Esophagus muscularis mucosa (tissue), 4 donors: ENCODE measurements at places on chromosomes 1 and 21. TPM values are rescaled to one million over a fixed set of nuclear protein-coding genes. Genes with fewer than 3 reads are reported as not detected.
A peak's percentile ranks its signal among the peaks of the same experiment; 100 is the strongest.

DNA sequence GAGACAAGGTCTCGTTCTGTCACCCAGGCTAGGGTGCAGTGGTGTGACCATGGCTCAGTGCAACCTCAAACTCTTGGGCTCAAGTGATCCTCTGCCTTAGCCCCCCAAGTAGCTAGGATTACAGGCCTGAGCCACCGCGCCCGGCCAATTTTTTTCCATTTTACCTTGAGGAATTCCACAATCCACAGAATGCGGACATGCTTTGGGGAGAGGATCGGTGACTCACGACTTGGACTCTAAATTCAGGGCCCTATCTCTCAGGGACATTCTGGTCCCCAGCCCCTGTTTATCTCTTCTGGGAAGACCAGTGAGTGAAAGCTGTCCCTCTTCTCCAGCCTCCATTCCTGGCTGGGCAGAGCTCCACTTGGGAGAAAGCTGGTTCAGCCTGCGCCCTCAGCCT lies 5.2 kb downstream of the PADI1 start:
- no peak overlapping the region for H3K4me3 ChIP-seq
- peaks cover 13% of the 10 kb centered on the region for H3K4me1 ChIP-seq
- no peak overlapping the region for H3K27ac ChIP-seq
- DNase-seq, result no peak

GRCh38 chr1:192979542-192979941 lies 79.6 kb downstream of the UCHL5 start:
- no peak for DNase-seq
- no peaks in the 10 kb centered on the region for H3K4me1 ChIP-seq
- no peaks in the 10 kb centered on the region for H3K36me3 ChIP-seq

DNA sequence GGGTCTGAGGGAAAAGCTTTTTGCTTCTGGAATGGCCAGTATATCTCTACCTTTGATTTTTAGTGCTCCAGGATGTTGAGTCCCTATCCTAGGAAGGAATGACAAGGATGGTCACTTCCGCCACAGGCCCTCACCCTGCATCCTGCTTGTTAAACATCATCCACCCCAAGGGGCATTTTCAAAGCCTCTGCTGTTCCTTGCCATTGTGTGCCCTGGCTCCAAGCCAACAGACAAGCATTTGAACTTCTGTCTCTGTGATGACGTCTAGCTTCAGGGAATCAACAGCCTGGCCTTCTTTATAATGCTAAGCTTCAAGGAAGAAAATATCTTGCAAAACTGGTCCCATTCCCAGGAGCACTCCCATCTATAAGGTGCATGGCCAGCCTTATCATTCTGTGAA lies 12.3 kb upstream of the JAM2 start:
- H3K4me1 ChIP-seq, result peaks cover 11% of the 10 kb centered on the region
- H3K27ac ChIP-seq, result peak overlapping the region; percentile 35
- no peaks in the 10 kb centered on the region for H3K36me3 ChIP-seq
- peak; percentile 75 for DNase-seq
- no peak overlapping the region for H3K4me3 ChIP-seq

GRCh38 chr1:193697115-193697762 lies 510.8 kb upstream of the B3GALT2 start:
- no peaks in the 10 kb centered on the region for H3K36me3 ChIP-seq
- H3K27ac ChIP-seq, result no peak overlapping the region

DNA sequence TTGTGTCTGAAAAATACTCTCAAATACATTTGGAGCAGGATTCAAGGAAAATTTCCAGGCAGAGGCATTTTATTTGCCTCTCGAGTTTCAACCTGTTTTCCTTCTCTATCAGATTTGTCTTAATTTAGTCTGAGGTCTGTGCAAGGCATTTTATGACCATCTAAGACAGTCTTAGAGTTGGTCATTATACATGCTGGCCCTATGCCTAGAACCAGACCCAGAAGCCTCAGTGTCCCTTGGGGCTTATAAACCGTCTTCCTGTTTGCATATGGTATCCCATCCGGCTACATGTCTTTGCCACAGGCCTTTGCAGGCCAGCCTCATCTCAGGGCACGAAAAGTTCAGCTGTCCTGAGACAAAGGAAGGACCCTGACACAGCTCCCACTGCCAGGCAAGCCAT lies 346.1 kb downstream of the SIPA1L2 start:
- no peaks in the 10 kb centered on the region for H3K36me3 ChIP-seq
- no peak for DNase-seq
- no peak overlapping the region for H3K4me3 ChIP-seq
- no peaks in the 10 kb centered on the region for H3K27me3 ChIP-seq
- H3K4me1 ChIP-seq, result peaks cover 13% of the 10 kb centered on the region

Gene UBE2U
- not detected for total RNA-seq

Gene CCDC27
- not detected for total RNA-seq

DNA sequence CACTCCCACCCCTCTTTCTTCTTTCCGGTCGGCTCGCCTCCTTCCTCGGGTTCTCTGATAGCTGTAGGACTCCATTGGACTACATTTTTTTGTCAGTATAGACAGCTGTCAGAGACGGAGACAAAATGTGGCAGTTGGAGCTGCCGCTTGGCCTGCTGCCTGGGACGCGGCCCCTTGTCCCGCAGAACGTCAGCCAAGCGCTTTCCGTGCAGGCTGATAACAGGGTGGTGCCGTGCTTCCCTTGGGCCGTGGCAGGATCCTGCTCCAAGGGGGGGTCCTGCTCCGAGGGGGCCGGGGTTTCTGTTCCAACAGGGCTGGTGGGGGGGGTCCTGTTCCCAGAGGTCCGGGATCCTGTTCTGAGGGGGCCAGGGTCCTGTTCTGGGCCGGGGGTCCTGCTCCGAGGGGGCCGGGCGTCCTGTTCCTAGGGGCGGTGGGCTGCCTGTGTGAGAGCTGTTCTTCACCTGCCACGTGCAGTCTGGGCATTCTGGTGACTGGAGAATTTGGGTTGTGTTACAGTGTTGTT lies 4.9 kb downstream of the SKI start:
- no peak for DNase-seq
- no peaks in the 10 kb centered on the region for H3K36me3 ChIP-seq
- H3K4me3 ChIP-seq, result peak overlapping the region; percentile 85
- H3K27ac ChIP-seq, result peak overlapping the region; percentile 93

DNA sequence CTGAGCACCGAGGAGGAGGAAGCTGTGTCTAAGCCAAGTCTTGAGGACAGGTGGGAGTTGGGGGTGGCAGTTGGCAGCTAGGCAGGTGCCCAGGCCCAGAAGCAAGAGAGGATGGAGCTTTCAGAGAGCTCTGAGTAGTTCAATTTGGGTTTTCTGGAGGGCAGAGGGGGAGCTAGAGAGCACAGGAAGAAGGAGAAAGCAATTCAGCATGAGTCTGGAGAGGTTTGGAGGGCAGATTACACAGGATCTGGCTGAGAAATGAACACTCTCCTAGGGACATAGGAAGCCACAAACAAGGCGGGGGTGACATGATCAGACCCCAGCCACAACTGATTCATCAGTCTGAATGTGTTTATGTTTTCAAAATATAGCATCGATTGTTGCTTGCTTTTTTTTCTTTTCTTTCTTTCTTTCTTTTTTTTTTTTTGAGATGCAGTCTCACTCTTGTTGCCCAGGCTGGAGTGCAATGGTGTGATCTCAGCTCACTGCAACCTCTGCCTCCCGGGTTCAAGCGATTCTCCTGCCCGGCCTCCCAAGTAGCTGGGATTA lies 23.8 kb downstream of the PTPRF start:
- DNase-seq, result no peak
- peaks cover 15% of the 10 kb centered on the region for H3K4me1 ChIP-seq
- peaks cover 19% of the 10 kb centered on the region for H3K36me3 ChIP-seq
- no peaks in the 10 kb centered on the region for H3K27me3 ChIP-seq

- no peaks in the 10 kb centered on the region for H3K27me3 ChIP-seq
- H3K4me3 ChIP-seq, result no peak overlapping the region
- H3K36me3 ChIP-seq, result no peaks in the 10 kb centered on the region
Measured at GRCh38 chr1:63701187-63701586, 72.6 kb upstream of the ROR1 start.

DNA sequence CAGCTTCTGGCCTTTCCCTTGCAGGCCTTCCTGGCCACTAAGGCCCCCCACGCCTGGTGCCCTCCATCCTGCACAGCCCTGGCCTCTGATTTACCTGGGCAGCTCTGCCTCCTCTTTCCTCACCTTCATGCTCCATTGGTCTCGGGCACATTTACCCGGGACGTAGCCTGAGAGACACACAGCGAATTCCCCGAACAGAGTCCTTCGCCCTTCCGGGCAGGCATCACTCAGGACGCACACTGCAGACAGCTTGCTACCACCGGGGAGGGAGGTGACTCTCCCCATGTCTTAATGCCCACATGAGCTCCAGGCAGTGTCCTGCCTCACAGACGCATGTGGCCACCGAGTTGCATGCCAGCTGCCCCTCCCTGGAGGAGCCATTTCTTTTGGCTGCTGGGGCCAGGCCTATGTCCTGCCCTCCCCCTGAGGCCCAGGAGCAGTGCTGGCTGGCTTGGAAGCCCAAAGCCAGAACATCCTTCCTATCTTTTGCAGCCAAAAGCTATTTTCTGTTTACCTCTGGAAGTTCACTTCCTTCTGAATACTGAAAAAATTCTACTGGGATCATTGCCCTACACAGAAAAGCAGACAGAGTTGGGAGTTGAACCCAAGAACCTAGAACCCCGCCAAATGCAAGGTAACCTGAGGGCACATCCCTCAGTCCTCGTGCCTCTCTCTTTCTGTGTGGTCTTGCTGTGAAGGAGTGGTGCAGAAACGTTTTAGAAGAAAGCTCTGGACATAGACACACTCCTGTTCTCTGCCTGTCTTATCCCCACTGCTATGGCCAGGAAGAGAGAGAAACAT lies 209.5 kb downstream of the TOMM20 start:
- H3K36me3 ChIP-seq, result no peaks in the 10 kb centered on the region
- DNase-seq, result no peak
- H3K4me3 ChIP-seq, result no peak overlapping the region
- H3K27ac ChIP-seq, result peak overlapping the region; percentile 85

DNA sequence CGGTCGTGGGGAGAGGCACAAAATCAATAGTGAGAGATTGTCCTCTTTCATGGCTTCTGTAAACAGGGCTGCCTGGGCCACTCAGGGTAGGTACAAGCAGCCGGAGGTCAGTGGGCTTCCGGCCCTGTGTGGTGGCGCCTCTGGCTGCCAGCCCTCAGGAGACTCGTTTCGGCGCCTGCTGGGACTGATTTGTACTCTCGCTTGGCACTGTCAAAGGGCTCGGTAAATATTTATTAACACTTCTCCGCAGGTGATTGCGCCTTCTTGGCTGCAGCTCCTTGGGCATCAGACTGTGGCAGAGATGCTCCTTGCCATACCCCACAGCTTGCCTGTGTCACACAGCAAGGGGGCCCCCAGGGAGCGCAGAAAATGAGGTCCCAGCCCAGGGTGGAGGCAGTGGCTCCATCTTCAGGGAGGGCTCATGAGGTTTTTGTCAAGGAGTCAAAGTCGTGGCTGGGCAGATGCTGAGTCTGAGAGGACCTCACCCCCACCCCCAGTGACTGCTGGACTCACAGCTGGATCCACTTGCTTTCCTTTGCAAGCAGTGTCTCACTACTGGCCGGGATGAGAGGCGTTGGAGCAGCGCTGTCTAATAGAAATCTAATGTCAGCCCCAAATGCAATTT lies 262.5 kb downstream of the GRIK3 start:
- H3K4me1 ChIP-seq, result no peaks in the 10 kb centered on the region
- no peak for DNase-seq
- no peaks in the 10 kb centered on the region for H3K27me3 ChIP-seq
- H3K4me3 ChIP-seq, result no peak overlapping the region
- no peak overlapping the region for H3K27ac ChIP-seq

DNA sequence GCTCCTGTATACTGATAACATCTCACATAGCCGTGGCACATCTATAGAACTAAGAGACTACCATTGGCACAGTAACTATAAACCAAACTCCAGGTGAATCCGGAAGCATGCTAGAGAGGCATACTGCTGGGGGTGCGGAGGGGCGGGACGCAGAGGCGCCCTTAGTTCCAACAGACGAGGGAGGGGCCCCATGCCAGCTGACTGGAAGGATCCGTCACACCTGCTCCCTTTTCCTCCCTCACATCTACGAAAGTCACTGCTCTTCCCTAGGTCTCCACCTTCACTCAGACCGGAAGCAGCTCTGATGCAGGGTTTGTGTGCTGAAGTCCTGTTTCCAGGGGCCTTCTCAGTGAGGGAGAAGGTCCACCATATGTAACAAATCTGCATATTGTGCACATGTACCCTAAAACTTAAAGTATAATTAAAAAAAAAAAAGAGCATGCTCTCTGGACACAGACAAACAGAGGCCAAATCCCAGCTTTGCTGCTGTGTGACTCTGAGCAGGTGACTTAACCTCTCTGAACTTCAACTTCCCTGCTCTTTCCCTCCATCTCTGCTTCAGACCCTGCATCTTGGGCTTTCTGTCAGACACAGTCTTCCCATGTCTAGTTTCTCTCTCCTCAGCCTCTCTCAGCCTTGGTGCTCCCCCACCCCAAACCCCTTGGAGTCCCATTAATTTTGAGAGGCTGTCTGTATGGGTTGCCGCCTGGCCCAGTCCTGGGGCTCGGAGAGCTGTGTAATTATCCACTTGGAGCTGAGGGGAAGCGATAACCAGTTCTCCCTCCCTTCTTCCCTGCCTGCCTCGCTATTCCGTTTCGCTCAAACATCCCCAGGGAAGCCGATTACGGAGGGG lies 7.8 kb upstream of the GJB5 start:
- H3K27ac ChIP-seq, result no peak overlapping the region
- H3K27me3 ChIP-seq, result no peaks in the 10 kb centered on the region
- peaks cover 3% of the 10 kb centered on the region for H3K4me1 ChIP-seq
- no peaks in the 10 kb centered on the region for H3K36me3 ChIP-seq
- H3K4me3 ChIP-seq, result no peak overlapping the region
- DNase-seq, result no peak

Gene CFHR3
- total RNA-seq, result not detected

- no peaks in the 10 kb centered on the region for H3K36me3 ChIP-seq
- no peaks in the 10 kb centered on the region for H3K4me1 ChIP-seq
- no peak overlapping the region for H3K4me3 ChIP-seq
- H3K27me3 ChIP-seq, result no peaks in the 10 kb centered on the region
Measured at GRCh38 chr1:226444901-226445300, 37.0 kb upstream of the PARP1 start.

GRCh38 chr1:232589812-232590743 lies 39.9 kb downstream of the SIPA1L2 start:
- DNase-seq, result no peak
- peaks cover 62% of the 10 kb centered on the region for H3K4me1 ChIP-seq
- H3K4me3 ChIP-seq, result no peak overlapping the region
- no peaks in the 10 kb centered on the region for H3K36me3 ChIP-seq
- no peaks in the 10 kb centered on the region for H3K27me3 ChIP-seq
- H3K27ac ChIP-seq, result peak overlapping the region; percentile 30

Gene TDRD10
- total RNA-seq, result 4.9 TPM

GRCh38 chr1:15735304-15736037 lies 587 bp upstream of the SLC25A34 start:
- H3K27me3 ChIP-seq, result no peaks in the 10 kb centered on the region
- peaks cover 21% of the 10 kb centered on the region for H3K4me1 ChIP-seq
- peak overlapping the region; percentile 44 for H3K27ac ChIP-seq
- H3K4me3 ChIP-seq, result no peak overlapping the region

DNA sequence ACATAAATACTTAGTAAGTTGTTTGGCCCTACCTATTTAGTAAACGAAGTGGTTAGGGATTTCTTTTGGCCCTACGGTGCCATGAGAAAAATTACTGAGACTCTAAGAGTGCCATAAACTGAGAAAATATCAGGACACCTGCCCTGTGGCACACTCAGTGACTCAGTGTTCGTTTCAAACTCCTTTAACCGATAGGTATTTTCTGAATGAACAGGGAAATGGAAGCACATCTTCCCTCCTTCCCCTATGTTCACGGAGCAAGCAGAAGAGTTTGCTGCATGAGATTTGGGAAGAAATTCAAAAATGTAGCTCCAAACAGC lies 134.2 kb downstream of the KAZN start:
- H3K27ac ChIP-seq, result no peak overlapping the region
- H3K4me1 ChIP-seq, result no peaks in the 10 kb centered on the region
- DNase-seq, result no peak
- H3K4me3 ChIP-seq, result no peak overlapping the region
- peaks cover 16% of the 10 kb centered on the region for H3K27me3 ChIP-seq
